ENCODE measurements at places on chromosomes 3 and 15.

DNA sequence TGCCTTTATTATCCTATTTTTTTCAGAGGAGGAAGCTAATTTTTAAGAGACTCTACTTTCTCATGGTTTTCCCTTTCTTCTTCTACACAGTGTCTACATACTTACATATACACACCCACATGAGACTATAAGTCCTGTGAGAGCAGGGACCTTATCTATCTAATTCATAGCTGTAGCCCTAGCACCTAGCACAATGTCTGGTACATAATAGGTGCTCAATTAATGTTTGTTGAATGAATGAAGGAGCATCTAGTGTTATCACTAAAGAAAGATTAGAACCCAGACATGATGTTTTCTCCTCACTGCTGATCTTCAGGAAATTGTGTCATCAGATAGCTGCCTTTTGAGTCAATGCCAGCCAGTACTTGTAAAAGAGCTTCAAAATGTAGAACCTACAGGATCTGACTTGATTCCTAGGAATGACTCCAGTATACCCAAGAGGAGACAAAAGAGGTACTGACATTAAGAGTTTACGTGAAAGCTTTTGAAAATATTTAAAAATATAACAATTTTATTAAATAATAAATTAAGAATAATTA is 2.5 kb downstream of the SCG5 start:
- no peak for DNase-seq

DNA sequence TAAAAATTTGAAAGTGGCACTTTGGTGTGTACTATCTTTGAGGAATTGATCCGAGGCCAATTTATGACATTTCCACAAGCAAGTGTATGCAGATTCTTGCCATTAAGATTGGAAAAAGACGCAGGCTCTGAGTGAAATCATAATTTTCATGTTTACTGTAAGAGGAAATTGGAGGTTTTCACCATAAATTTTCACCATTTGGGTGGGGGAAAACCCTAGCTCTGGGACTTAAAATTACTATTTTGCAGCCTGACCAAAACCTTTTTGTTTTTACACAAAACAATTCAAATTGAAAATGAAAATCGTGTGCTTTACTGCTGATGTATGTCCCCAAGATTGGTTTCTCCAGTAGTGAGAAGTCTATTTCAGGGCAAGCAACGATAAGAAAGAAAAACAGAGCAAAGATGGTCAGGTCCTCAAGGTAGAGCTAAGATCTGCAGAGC is 282.6 kb downstream of the FOXP1 start:
- DNase-seq, result no peak

GRCh38 chr15:77547801-77548588 is 84.7 kb downstream of the LINGO1 start:
- DNase-seq, result no peak

GRCh38 chr3:172648747-172649146 is 62.1 kb downstream of the NCEH1 start:
- DNase-seq, result no peak

Measured in stimulated activated CD8-positive, alpha-beta memory T cell treated with anti-CD3 and anti-CD28 coated beads, Interleukin-12 subunit alpha, Interleukin-12 subunit beta, amount 100 ng/mL, for 4 hours (primary cell).